ENCODE measurements at places on chromosomes 4 and X. TPM values are rescaled to one million over a fixed set of nuclear protein-coding genes. Genes with fewer than 3 reads are reported as not detected.

DNA sequence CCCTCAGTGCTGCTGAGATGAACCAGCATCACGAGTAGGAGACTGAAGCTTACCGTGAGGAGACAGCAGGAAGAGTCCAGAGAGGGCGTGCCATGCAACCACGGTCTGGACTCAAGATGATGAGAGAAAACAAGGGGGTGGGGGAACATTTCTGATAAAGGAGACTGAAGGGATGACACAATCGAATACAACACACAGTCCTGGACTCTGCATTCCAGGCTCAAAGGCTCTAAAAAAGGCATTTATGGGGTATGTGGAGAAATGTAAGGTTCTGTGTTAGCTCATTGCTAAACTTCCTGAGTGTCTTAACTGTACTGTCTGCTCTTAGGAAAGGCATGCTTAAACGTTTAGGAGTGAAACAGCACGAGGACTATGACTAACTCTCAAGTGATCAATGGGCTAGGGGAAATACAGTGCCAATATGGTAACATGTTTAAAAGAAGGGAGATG is 20.6 kb upstream of the IRAK1 start:
- DNase-seq = peak; percentile 65

DNA sequence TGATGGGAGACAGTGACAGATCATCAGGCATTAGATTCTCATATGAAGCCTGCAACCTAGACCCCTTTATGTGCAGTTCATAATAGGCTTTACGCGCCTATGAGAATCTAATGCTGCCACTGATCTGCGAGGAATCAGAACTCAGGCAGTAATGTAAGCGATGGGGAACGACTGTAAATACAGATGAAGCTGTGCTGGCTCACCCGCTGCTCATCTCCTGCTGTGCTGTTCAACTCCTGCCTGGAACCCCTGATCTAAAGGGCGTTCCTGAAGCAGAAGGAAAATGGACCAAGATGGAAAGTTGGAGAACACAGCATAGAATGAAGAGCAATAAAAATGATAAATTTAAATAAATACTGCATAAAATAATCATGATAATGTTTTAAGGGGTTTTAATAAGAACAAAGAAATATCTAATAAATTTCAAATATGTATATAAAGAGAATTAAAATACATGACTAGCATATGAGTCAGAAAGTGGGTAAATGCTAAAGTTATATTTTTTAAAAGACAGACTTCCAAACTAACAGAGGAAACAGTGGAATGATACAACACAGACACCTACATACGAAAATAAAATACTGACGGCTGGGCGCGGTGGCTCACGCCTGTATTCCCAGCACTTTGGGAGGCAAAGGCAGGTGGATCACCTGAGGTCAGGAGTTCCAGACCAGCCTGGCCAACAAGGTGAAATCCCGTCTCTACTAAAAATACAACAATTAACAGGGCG is 59.2 kb downstream of the RBM47 start:
- DNase-seq = no peak

DNA sequence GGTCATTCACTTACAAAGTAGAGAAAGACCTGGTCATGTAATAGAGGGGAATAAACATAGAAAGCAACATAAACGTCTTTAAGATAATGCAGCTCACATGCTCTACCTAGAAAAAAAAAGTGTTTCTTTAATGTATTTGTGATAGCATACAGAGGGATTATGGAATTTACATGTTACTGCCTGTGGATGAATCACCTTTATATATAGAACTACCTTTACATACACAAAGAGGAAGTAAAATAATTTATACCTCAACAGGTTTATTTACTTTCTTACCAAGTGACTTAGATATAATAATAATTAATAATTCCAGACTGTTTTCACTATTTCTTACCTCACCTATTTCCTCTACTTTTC is 81.5 kb downstream of the PPP3CA start:
- DNase-seq = peak; percentile 88

DNA sequence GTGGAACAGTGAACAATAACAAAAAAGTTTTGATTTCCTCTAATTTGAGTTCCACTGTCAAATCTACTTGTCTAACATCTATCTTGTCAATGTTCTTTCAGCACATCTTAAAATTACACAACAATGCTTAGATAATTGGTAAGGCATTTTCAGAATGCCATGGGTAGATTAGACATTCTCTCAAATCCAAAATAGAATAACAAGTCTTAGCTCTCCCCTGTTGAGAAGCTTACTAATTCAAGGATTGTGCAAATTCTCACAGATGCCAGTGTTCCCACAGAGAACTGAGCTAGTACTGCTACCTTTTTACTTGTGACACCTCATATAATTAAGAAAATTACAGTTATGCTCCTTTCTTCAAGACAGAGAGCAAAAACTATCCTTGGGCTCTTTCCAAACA is 2442.0 kb downstream of the PCDH7 start:
- no peak for DNase-seq

- no peak for DNase-seq
Observed at GRCh38 chr4:8306511-8307021, 37.0 kb downstream of the HTRA3 start.

DNA sequence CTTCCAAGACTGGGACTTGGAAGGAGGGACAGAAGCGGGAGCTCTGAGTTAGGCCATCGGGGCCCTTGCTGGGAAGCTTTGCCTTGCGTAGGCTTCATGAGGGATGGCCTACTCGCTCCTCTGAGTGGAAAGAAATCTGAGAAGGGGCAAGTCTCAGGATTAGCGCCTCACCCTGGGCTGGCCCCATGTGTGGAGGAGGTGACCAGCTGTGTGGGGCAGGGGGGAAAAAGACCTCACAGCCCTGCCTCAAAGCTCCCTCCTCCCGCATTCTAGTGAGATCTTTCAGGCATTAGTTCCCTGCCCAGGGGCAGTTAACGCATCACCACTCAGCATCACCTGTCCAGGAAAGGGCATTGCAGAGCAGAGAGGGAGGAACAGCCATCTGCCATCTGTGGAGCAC is 156.1 kb downstream of the ENPP6 start:
- DNase-seq = no peak

- peak; percentile 83 for DNase-seq
Observed at GRCh38 chrX:10756441-10756840, 136.1 kb upstream of the MID1 start.

- peak; percentile 3 for DNase-seq
Observed at GRCh38 chr4:92074839-92075238, 228.9 kb upstream of the GRID2 start.

DNA sequence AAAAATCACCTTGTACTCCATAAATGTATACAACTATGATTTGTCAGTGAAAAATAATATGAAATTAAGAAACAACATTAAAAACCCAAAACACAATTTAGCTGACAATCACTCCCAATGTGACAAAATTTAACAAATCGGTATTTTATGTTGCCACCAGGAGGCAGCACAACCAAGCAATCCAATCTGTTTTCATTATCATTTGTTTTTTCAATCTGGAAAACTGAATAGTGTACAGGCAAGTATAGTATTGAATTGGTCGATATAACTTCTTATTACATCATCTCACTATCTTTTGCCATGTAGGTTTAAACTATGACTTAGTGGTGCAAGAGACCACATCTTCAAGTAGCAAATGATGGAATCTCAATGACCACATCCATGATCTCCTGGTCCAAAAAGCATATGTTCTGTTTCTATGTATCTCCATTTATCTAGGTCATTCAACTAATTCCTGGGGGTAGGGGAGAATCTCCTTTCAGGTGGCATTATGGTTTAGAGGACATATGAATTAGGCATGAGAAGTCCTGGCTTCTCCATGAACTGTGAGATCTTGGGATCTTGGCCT is 112.9 kb upstream of the AGA start:
- DNase-seq = peak; percentile 21

DNA sequence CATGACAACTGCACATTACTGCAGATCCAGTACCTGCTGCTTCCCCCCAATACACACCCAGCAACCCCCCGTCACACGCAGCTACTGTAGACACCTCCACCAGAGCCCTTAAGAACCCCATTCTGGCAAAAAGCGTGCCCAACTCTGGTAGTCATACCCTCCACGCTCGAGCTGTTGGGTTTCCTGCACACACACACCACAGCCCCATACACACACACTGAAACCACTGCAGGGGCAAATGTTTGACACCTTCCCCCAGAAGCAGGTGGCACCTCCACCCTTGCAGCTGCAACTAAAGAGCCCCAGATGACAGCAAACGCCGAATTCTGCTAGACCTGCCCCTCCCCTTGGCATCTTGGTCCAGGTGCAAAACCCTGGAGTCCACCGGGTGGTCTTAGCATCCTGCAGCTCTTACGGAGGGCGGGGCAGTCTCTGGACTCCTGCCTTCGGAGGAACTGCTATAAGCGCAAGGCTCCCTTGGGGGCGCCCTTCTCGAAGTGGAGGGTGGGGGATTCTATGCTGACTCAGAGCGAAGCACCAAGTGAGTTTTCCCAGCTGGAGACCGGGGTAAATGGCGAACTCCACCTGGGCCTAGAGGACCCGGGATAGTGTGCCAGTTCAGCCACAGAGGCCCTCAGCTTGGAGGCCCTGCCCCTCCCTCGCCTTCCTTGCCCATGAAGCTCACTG is 1.5 kb downstream of the FRMPD3 start:
- no peak for DNase-seq

DNA sequence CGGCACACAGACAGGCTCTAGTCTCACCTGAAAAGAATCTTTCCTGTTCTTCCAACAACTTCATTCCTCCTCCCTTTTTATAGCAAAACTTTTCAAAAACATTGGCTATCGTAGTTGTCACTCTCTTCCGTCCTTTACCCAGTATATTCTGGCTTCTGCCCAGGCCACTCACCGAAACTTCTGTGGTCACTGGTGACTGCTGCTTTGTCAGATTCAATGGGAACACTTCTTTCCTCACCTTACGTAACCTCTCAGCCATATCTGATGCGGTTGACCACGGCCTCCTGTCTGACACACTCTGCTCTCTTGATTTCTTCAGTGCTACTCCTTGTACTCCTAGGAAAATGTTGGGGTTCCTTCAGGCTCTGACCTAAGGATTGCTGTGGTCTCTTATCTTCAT is 9.2 kb upstream of the RNF150 start:
- DNase-seq = no peak

GRCh38 chr4:1488357-1488756 is 82.1 kb upstream of the NKX1-1 start:
- DNase-seq = no peak

GRCh38 chrX:1835056-1835455 is 220.2 kb downstream of the ASMT start:
- no peak for DNase-seq

GRCh38 chrX:53288189-53288588 is 6.8 kb upstream of the IQSEC2 start:
- DNase-seq = no peak

GRCh38 chr4:155762334-155762733 is 3.5 kb downstream of the GUCY1B1 start:
- no peak for DNase-seq

- DNase-seq = peak; percentile 97
Observed at GRCh38 chr4:23373261-23373660, 516.6 kb downstream of the PPARGC1A start.

GRCh38 chr4:5019274-5019673 is at the start of gene CYTL1:
CYTL1 (minus strand) TSS chr4:5019458; CDS start chr4:5019445, 13 bp downstream.
- DNase-seq = no peak

DNA sequence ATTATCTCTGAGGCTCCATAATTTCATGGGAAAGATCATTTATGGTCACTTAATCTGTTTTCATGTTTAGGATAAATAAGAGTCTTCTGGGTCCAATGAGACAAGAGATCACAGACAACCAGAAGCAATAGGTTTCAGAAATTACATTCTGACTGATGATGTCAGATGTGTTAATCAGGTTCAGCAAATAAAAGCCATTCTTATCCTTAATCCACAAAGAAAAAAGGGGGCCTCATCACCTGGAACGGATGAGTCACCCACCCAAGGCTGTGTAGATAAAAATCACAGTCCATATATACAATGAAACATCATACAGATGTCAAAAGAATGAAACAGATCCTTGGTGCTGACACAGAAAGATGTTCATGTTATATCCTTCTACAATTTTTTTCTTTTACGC is 36.6 kb downstream of the SYTL4 start:
- peak; percentile 59 for DNase-seq

- no peak for DNase-seq
Observed at GRCh38 chr4:613126-613525, 12.2 kb upstream of the PDE6B start.

Gene WDR44
- 7.1 TPM for total RNA-seq

Gene APELA
- not detected for total RNA-seq

Gene PAGE2B
- not detected for total RNA-seq

Gene NALF2
- 0.79 TPM for total RNA-seq

Gene UGT2B10
- not detected for total RNA-seq

Gene SHROOM4
- 0.51 TPM for total RNA-seq

Gene STOX2
- 2.4 TPM for total RNA-seq

Gene LNX1
- 1.6 TPM for total RNA-seq
